ENCODE measurements at places on chromosomes 5 and 9.

DNA sequence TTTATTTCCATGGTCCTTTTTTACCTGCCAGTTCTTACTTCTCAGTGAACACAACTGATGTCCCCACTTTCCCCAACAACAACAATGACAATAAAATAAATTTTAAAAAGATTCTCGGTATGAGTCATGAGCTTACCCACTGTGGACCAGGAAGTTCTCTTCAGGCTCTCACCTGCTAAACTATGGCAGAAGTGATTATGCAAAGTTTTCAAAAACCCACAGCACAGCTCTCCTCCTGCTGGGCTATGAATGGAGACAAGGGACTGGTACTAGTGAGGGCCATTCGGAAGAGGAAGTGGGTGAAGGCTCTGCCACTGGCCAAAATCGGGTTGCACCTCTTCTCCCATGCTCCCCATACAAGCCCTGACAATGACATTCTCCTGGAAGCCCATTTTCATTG is 429.4 kb downstream of the PIK3R1 start:
- DNase-seq = no peak

- no peak for DNase-seq
Observed at GRCh38 chr5:166566725-166567124, 1724.7 kb upstream of the WWC1 start.

- DNase-seq = no peak
Observed at GRCh38 chr5:125536582-125536981, 790.1 kb upstream of the ZNF608 start.

DNA sequence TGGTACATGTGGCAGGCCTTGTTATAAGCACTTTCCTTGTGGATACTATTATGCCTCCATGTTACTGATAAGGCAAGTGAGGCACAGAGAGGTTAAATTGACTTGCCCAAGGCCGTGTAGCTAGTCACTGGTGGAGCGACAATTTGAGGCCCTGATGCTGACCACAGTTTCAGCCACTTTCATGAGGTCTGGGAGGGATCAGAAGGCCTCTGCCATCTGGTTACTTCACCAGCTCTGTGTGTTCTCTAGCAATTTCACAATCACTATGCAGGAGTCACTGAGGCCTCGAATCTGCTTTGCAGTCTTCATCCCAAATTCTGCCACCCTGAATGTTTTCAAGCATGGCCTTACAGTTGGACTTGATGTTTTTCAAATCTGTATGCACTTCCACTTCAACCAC is 9.1 kb downstream of the LRRC70 start:
- DNase-seq = no peak

DNA sequence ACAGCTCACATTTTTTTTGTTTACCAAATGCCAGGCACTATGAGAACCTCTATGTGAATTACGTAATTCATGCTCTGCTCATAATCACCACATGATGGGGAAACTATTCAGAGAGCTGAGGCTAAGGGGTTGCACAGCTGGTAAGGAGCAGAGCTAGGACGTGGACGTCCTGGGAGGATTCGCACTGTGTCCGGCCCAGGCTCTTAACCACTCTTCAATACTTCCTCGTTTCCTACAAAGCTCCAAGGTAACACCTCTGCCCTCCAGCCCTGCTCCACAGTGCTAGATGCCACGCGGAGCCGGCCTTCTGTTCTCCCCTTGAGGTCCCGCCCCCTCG is 8.7 kb downstream of the PHF19 start:
- DNase-seq = no peak
